NCI-H69 (cell line): ENCODE measurements at places on chromosomes 11 and 22.

DNA sequence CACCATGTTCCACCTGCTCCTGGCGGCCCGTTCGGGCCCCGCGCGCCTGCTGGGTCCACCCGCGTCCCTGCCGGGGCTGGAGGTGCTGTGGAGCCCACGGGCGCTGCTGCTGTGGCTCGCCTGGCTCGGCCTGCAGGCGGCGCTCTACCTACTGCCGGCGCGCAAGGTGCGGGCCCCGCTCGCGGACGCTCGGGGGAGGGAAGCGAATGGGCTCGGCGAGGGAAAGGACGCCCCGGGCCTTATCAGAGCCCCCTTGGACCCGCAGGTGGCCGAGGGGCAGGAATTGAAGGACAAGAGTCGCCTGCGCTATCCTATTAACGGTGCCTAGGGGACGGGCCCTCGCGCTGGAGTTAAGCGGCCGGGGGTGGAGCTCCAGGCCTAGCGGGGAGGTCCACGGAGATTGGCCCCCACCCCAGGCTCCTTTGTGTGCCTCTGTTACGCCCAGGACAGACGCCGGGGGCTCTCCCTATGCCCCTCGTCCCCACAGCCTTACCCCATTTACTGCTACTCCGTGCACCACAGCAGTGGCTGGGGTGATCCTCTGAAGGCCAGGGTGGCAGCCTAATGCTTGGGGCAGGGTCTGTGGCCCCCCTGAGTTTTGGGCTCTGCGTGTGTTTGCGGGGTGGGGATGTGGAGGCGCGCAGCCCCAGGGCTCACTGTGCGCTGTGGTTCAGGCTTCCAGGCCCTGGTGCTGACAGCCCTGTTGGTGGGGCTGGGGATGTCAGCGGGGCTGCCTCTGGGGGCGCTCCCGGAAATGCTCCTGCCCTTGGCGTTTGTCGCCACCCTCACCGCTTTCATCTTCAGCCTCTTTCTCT, 1.1 kb downstream of the TM7SF2 start:
- peak; percentile 86 for DNase-seq

DNA sequence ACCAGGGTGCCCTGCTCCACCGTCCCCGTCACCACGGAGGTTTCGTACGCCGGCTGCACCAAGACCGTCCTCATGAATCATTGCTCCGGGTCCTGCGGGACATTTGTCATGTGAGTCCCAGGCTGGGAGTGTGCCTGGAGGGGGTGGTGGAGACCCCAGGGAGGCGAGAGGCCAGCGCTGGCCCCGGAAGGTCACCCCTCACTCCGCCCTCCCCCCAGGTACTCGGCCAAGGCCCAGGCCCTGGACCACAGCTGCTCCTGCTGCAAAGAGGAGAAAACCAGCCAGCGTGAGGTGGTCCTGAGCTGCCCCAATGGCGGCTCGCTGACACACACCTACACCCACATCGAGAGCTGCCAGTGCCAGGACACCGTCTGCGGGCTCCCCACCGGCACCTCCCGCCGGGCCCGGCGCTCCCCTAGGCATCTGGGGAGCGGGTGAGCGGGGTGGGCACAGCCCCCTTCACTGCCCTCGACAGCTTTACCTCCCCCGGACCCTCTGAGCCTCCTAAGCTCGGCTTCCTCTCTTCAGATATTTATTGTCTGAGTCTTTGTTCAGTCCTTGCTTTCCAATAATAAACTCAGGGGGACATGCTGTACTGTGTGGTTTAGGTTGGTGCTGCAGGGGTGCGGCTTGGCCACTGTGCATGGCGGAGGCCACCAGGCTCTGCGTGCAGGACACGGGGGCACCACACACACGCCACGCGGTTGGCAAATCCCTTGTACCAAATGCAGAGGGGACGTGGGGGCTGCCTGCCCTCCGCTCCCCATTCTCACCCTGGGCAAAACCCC, 35.4 kb downstream of the MUC2 start:
- no peak for DNase-seq

- peak; percentile 91 for DNase-seq
Observed at GRCh38 chr11:3049430-3050243, 7.6 kb downstream of the CARS1 start.

GRCh38 chr22:25449781-25450317, 114.6 kb upstream of the GRK3 start:
- no peak for DNase-seq

DNA sequence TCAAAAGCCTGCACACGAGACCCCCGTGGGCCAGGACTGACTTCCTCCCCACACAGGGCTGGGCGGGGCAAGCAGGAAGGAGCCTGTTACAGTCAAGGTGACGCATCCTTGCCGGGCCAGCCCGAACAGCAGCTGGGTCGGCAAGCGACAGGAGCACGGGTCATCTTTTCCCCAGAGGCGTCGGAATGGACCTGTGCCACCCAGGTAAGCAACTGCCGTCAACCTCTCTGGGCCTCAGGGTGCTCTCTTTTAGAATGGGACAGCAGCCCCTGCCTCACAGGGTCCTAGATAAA, at the start of gene CYTH4:
CYTH4 (plus strand) TSS at position 124 of the 293 bp plus-strand sequence; CDS start at position 186, 62 bp downstream.
- no peak for DNase-seq

DNA sequence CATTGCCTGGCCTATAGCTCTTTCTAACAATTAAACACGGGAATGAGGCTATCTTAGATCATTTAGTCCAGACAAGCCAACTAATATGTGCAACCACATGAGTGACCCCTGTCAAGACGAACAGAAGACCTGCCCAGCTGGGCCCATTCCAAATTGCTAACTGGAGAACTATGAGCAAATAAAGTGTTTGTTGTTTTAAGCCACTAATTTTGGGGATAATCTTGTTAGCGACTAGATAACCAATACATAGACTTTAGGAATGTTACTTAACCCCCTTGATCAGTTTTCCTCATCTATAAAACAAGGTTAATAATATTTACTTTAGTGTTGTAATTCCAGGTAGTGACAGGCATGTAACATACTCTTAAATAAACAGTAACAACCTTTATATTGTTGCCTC, 848.3 kb downstream of the METTL15 start:
- no peak for DNase-seq

- DNase-seq: no peak
Observed at GRCh38 chr11:123640029-123640428, 14.4 kb downstream of the SCN3B start.

GRCh38 chr11:2587132-2587930, 112.5 kb downstream of the KCNQ1OT1 start:
- no peak for DNase-seq

GRCh38 chr11:124669193-124669592, 4.3 kb downstream of the SIAE start:
- peak; percentile 56 for DNase-seq

- DNase-seq: peak; percentile 45
Observed at GRCh38 chr11:72635933-72636332, 38.3 kb downstream of the PDE2A start.

DNA sequence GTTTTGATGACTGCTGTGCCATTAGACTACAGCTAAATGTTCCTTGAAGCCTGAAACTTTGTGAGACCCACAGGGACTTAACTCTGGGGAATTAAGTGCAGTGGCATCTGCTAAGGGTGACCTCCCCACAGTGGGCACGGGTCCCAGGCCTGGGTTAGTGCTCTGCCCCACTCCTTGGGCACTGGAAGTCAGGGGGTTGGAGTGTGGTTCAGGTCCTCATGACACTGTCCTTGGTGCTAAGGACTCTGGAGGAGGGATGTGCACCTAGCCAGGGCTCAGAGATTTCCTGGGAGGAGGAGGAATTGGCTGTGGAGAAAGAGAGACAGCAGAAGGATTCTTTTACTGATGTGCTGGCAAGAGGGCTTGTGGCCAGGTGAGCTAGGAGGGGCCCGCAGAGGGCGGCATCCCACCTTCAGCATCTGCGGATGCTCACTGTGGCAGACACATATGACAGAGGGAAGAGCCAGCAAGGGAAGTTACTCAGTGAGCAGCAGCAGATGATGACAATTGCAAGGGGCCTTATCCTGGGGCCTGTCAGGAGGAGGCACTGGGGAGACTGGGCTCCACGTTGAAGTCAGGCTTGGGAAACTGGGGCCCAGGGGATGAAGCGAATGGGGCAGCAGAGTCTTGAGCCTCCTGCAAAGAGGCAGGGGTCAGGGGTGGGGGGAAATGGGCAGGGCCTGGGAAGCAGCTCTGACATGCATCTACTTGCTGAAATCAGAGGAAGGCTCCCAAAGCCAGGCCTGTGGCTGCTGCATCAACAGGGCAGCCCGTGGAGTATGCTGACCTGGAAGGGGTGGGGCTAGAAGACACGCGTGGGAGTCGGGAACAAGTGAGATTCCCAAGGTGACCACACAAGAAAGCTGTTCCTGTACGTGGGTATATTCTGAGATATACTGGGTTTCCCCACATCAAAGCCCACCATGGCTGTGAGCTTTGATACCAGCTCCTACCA, 144.0 kb downstream of the MPPED1 start:
- DNase-seq: no peak

DNA sequence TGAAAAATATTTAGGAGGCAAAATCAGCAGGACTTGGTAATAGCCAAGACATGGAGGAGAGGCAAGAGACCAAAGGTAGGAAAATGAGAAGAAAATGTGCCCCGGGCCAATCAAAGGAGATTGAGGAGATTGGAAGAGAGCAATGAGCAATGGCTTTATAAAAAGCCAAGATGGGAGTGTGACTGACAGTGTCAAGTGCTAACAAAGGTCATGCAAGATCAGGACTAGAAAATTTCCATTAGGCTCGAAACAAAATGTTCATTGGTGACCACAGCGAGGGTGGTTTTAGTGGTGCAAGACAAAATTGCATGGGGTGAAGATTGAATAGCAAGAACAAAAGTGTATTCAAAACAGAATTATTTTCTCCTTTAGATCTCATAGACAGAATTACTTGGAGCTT, 45.2 kb upstream of the TBCEL start:
- no peak for DNase-seq

- no peak for DNase-seq
Observed at GRCh38 chr22:20002636-20003035, 14.0 kb downstream of the ARVCF start.

DNA sequence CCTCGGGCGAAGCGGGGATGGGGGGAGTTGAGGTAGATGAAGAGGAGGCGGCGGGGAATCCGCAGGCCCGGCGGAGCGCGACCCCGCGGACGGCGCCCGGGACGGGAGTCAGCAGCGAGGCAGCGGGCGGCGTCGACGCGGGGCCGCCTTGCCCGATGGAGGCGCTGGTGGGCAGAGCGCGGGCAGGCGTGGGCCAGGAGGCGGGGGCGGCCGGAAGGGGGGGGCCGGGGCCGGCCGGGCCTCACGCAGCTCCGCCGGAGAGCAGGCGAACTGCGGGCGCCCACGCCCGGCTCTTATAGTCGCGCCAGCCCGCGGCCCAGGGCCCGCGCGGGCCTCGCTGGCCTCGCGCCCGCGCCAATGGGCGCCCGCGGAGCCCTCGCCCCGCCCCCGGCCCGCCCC, at the start of gene IGF2:
IGF2 (minus strand) TSS at position 267 of the 399 bp plus-strand sequence. CDS start 3,866 bp downstream, outside the sequence.
- DNase-seq: peak; percentile 84

DNA sequence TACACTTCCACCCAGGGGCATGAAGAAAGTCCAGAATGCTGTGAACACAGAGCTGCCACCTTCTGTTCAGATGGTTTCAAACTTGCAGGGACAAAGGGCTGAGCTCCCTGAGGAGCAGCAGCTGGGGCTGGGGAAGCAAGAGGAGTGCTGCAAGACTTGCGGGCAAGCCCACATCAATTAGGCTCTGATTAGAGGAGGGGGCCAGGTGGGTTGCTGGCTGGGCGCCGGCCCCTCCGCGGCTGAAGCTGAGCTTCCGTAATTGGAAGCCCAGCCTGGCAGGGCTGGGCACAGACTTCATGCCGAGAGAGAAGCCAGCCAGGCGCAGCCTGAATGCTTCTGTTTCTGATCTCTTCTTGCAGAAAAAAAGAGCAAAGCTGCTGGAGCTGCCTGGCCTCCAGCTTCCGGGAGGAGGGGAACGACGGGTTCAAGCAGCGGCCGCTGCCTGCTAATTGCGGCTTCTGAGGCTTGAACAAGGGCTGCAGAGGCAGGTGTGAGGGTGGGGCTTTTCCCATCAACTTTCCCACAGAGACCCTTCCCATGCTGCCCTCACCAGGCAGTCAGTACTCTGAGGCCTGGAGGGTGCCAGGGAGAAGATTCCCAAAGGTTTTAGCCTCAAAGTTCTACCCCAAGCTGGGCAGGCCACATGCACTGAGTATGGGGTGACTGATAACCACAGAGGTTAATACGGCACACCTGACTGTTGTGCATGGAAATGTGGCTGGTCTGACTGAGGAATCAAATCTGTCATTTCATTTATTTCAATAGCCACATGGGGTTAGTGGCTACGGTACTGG, 91.1 kb upstream of the LMO1 start:
- peak; percentile 100 for DNase-seq

GRCh38 chr11:33377412-33378370, 120.5 kb downstream of the HIPK3 start:
- DNase-seq: peak; percentile 44

GRCh38 chr11:131478341-131478740, 107.9 kb downstream of the NTM start:
- DNase-seq: no peak

DNA sequence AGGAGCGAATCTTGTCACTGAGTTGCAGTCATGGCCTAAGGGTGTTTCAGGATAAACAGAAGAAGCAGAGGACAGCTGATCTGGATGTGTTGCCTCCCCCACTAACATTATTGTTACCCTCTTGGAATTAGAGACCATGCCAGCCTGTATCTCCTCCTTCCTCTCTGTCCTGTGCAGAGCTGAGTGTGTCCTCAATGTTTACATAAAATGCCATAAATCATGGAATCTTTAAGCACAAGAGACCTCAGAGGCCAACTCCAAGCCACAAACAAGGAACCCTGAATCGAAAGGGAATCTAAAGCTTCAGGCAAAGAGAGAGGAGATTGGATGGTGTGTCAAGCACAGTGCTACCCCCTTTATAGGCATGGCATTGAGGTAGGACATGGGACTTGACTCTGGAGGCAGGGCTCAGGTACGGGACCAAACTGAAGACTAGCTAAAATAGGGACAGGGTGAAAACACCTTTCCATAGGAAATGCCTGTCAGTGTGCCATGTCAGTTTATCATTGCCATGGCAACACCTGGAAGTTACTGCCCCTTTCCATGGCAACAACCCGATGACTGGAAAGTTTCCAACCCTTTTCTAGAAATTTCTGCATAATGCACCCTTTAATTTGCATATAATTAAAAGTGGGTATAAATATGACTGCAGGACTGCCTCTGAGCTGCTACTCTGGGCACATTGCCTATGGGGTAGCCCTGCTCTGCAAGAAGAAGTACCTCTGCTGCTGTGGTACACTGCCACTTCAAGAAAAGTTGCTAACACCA, 489.7 kb downstream of the MIAT start:
- DNase-seq: no peak

- DNase-seq: no peak
Observed at GRCh38 chr11:85540181-85540580, 87.0 kb downstream of the DLG2 start.

GRCh38 chr11:27770576-27770975, 70.3 kb upstream of the BDNF start:
- no peak for DNase-seq
